Panc1 (cell line): ENCODE measurements at places on chromosomes 6 and 20. TPM values are rescaled to one million over a fixed set of nuclear protein-coding genes. Genes with fewer than 3 reads are reported as not detected.

- DNase-seq = no peak
These were observed 27.9 kb upstream of the CCR6 start for GRCh38 chr6:167094820-167095637.

Gene OTOR
- total RNA-seq = not detected

Gene RBPJL
- total RNA-seq = 0.18 TPM

Gene COL20A1
- total RNA-seq = 0.23 TPM

Gene FRK
- total RNA-seq = 2.5 TPM
